ENCODE measurements at places on chromosomes 2 and 18.
A peak's percentile ranks its signal among the peaks of the same experiment; 100 is the strongest.

DNA sequence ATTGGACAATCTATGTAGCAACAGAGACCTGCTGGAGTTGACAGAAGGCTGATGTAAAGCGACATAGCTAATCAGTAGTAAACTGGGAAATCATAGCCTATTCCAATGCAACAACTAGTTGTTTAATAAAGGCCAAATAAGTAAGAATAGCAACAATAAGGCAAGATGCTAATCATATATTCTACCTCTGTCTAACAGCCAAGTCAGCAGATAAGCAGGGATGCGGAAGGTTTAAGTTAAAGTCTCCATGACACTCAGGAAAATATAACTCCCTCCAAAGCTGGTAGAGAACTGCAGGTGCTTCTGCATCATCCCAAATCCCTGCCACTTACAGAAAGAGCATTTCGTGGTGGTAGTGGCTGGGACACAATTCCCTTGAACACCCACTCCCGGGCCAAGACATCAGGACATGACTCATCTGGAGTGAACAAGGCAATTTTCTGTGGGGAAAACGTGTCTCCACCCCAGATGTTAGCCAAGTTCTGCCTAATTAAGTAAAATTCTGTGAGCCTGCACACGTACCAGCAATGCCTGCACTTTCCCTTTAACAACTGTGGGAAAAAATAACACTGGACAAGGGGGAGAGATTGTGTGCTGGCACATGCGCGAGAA lies 413.6 kb upstream of the ID2 start:
- DNase-seq = no peak

DNA sequence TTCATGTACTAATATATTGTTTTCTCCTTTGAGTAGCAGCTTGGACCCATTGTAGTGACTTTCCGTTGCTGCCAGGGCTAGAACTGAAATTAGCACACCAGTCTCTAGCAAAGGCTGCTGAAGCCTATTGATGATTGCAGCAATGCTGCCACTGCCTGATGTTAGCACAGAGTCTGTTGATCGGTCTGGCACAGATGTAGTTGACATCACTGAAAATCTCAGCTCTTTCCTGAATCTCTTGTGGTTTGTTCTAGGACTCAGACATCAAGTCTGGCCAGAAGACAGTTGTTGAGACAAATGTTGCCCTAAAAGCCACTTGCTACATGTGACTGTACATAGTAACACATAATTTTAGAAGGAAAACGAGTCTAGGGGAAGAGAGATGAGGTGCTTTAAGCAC lies 47.2 kb downstream of the VAPA start:
- DNase-seq = no peak

GRCh38 chr2:188444106-188444835 lies 152.6 kb downstream of the GULP1 start:
- DNase-seq = no peak

DNA sequence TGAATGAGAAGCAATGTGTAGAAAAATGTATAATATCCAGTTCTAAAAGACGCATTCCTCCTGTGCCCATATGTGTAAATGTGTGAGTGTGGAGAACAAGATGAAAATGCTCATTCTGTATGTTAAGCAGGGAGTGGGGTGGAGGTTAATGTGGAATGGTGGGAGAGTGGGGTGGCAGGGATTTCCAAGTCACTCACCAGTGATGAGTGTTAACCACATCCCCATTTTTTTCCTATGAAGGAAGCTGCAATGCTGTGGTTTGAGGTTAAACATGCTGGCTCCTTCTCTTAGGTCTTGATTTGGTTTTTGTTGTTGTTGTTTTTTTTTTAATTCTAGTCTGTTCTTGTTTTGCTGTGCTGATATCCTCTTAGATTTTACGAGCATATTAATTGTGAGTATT lies 169.4 kb downstream of the NEDD4L start:
- DNase-seq = no peak

DNA sequence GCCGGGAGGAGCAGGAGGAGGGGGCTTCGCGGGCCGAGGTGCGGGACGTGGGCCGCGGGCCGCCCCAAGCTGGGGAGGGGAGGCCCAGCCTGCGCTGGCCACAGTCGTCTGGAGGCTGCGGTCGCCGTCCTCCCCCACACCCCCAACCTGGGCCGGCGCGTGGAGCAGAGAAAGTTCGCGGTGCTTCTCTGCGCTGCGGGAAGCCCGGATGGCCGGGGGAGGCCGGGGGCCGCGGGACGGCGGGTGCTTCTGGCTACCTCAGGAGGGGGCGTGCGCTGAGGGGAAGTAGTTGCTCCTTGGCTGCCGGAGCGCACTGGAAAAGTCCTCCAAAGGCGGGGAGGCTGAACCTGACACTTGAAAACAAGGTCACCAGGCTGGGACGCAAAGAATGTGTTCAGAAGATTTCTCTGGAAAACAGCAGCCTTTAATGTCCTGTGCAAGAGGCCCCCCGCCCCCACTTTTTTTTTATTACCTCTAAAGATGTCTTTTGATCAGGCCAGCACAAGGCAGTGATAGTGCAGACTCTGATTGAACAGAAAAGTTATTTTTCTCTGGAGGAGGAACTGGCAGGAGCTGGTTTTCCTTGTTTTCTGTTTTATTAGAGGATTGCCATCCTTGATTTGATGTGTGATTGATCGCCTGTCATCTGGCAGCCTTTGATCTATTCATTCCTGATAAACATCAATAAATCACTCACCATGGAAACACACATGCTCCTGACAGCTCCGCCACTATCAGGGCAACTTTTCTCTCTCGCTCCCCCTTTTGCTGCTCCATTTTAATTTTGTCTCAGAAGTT lies 1.6 kb downstream of the TSHZ1 start:
- peak; percentile 66 for DNase-seq

- DNase-seq = no peak
Observed at GRCh38 chr2:15205562-15205961, 355.6 kb downstream of the NBAS start.

DNA sequence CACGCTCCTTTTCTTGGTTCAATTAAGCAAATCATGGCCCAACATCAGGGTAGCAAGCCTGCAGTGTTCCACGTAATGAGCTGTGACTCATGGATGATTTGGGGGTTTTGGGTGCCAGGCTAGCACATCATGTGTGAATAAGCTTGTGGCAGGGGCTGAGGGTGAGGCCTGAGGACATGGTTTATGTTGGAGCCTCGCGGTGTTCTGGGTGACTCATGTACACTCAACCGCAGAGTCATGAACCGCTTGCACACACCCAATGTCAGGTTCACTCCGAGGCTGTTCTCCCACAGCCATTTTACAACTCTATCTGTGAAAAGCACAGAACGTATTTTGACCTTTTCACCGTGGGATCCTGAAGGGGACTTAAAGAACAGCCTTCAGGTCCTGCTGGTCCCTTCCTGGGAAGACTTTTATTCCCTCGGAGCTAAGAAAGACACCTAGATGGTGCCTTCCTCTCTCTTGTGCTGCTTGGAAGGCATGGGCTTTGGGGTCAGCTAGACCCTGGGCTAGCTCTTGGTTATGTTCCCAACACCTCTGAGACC lies 139.9 kb upstream of the ZEB2 start:
- no peak for DNase-seq

DNA sequence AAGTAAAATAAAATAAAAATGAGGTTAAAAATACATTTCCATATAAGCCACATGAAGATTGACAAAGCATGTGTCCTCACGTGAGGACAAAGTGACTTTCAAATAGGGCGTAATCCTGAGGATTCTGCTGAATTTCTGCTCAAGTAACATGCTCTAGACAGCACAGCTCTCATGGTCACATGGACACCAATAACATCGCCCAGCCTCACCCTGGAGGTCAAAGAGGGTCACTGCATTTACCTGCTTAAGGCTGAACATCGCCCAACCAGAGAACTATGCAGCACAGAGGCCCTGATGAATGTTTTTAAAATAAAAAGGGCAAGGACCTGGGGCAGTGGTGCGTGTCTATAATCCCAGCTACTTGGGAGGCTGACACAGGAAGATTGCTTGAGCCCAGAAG lies 30.2 kb downstream of the TGFBRAP1 start:
- no peak for DNase-seq

DNA sequence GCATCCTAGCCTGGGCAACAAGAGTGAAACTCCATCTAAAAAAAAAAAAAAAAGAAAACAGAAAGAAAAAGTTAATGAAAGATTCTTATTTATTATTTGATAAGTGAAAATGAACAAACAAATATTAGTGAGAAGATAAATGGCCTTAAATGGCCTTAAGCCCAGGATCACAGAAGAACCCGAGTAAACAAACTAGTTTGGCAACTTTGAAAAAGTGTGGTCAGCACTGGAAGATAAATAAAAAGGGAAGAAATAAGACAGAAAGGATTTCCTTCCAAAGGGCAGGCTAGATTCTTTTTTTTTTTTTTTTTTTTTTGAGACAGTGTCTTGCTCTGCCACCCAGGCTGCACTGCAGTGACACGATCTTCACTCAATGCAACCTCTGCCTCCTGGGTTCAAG lies 692.4 kb downstream of the CPS1 start:
- no peak for DNase-seq

DNA sequence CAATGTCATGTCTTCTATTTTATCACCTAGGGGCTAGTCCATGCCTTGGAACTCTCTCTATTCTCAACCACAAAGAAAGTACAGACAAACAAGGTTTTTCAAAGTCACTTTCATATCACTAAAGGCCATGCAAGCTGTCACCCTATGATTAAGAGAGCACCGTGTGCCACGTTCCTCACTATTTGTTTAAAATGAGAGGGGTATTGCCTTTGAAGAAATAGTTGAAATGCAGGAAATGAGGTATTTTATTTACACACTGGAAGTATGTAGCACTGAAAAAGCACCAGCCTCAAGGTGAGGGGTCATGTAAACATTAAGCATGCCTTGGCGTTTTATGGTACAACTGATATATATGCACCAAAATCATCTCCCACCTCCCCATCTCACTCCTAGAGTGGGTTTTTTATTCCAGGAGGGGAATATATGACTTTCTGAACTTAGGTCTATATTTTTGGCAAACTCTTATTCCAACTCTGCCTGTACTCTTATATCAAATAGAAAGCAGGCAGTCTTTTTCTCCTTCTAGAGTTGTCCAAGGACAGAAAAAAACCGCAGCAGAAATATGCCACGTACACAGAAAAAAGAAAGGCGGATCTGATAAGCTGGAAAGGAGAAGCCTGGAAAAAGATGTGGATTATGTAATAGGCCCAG lies 53.5 kb downstream of the VSNL1 start:
- no peak for DNase-seq

Measured in large intestine (tissue), 12 donors.